ENCODE measurements at places on chromosomes 16 and 17. TPM values are rescaled to one million over a fixed set of nuclear protein-coding genes. Genes with fewer than 3 reads are reported as not detected.
A peak's percentile ranks its signal among the peaks of the same experiment; 100 is the strongest.

UBALD1 gene
- total RNA-seq: 41.9 TPM

CLEC19A gene
- total RNA-seq: not detected

DNA sequence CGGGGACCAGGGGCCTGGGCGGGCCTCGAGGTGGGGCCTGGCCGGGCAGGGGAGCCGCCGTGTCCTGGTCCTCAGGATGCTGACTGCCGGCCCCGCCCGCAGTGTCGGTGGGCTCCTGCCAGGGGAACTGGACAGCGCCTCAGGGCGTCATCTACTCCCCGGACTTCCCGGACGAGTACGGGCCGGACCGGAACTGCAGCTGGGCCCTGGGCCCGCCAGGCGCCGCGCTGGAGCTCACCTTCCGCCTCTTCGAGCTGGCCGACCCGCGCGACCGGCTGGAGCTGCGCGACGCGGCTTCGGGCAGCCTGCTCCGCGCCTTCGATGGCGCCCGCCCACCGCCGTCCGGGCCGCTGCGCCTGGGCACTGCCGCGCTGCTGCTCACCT lies 2.3 kb upstream of the PAQR4 start:
- H3K36me3 ChIP-seq: no peaks in the 10 kb centered on the region
- H3K27me3 ChIP-seq: no peaks in the 10 kb centered on the region
- H3K4me3 ChIP-seq: peak overlapping the region; percentile 36
- peaks cover 52% of the 10 kb centered on the region for H3K4me1 ChIP-seq
- no peak overlapping the region for H3K27ac ChIP-seq
- peak; percentile 37 for DNase-seq

KRT32 gene
- total RNA-seq: not detected

- DNase-seq: peak; percentile 66
- H3K27ac ChIP-seq: no peak overlapping the region
- no peaks in the 10 kb centered on the region for H3K27me3 ChIP-seq
- H3K36me3 ChIP-seq: peaks cover 40% of the 10 kb centered on the region
- H3K4me1 ChIP-seq: peaks cover 5% of the 10 kb centered on the region
These were observed 95.1 kb downstream of the TBC1D16 start for GRCh38 chr17:79940459-79941087.

DNA sequence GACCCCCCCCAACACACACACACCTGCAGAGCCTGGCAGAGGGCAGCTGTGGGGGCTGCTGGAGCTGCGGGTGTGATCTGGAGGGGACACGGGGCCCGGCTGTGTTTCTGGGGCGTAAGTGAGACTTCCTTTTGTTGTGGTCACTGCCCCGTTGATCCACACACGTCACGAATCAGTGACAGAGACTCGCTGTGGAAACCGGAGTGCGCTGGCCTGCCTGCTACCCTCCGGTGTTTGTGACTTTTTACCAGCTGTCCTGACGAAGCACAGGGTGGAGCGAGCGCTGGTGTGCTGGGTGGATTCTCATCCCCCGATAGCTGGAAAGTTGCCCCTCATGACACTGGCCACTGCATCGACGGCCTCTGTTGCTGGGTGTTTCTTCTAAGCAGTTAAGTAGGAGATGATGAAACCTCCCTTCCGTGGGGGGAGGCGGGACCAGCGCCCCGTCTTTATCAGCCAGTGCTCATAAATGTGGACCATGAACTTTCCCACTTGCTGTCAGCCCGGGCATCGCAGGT lies 2.3 kb downstream of the METRNL start:
- H3K4me3 ChIP-seq: peak overlapping the region; percentile 83
- H3K4me1 ChIP-seq: peaks cover 74% of the 10 kb centered on the region
- H3K36me3 ChIP-seq: peaks cover 17% of the 10 kb centered on the region
- no peaks in the 10 kb centered on the region for H3K27me3 ChIP-seq
- H3K27ac ChIP-seq: peak overlapping the region; percentile 96

- no peak overlapping the region for H3K4me3 ChIP-seq
- peak overlapping the region; percentile 73 for H3K27ac ChIP-seq
- H3K4me1 ChIP-seq: peaks cover 57% of the 10 kb centered on the region
These were observed 22.5 kb downstream of the CCR7 start for GRCh38 chr17:40542558-40543411.

DNA sequence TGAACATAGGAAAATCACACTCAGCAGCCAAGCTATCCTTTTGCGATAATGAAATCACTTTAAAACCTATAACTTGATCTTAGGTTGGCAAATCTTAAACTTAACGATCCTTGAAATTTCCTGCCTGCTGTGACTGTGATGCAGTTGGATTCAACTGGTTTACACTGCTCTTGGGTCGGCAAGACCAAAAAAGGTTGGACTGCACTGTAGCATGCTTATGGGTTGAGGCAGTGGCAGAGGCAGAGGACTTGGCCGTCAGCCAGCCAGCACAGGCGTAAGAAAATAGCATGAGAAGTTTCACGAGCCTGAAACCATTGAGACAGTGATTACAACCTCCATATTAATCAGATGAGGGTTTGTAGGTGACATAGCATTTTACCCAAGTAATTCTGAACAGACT lies 21.4 kb downstream of the WSB1 start:
- H3K27ac ChIP-seq: no peak overlapping the region
- no peak overlapping the region for H3K4me3 ChIP-seq
- no peak for DNase-seq
- peaks cover 47% of the 10 kb centered on the region for H3K36me3 ChIP-seq
- H3K4me1 ChIP-seq: peaks cover 36% of the 10 kb centered on the region
